Adipose tissue (tissue), 3 donors: ENCODE measurements at places on chromosomes 1 and 21. TPM values are rescaled to one million over a fixed set of nuclear protein-coding genes. Genes with fewer than 3 reads are reported as not detected.

Gene TRAF3IP3
- polyA plus RNA-seq, result 0.22 TPM

Gene DDAH1
- polyA plus RNA-seq, result 9.1 TPM

Gene TMOD4
- 0.16 TPM for polyA plus RNA-seq

Gene PRKAA2
- 0.39 TPM for polyA plus RNA-seq

Gene TMEM61
- 3.1 TPM for polyA plus RNA-seq

Gene COL24A1
- 0.09 TPM for polyA plus RNA-seq

Gene AXDND1
- 0.15 TPM for polyA plus RNA-seq

Gene MCOLN2
- 0.38 TPM for polyA plus RNA-seq

Gene SYCP1
- not detected for polyA plus RNA-seq

Gene DCLRE1B
- polyA plus RNA-seq, result 1.7 TPM
